ENCODE measurements at places on chromosomes 16 and 17.

- no peak for DNase-seq
Measured at GRCh38 chr16:85991425-85991824, 92.5 kb downstream of the IRF8 start.

DNA sequence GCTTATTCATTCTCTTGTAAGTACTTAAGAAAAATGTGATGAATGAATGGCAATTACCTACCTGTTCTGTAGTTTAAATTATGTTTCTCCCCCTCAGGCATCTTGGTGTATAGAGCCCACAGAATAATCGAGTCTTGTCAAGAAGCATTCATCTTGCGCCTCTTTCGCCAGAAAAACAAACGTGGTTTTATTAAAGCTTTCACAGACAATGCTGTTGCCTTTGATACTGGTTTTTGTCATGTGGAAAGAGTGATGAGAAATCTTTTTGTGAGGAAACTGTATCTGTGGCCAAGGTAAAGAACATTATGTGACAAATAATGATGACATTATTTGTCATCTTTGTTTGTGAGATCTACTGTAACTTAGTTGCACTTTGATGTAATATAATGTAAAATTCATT is 6.5 kb downstream of the ERCC4 start:
- no peak for DNase-seq

DNA sequence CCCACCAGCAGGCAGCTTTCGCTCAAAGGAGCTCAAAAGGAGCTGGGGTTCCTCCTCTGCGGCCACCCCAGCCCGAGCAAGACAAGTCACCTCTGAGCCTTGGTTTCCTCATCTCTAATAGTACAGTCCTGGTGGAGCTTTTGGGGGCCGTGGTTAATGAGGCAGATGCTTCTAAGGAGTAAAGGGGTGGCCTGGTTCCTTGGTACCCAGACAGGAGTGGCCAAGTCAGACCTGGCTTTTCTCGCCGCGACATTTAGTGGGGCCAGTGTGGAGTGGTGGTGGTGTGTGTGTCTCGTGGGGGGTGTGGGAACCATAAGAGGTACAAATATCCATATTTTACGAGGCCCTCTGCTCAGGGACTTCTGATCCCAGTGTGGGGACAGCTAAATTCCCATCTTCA is 6.7 kb downstream of the FOXF1 start:
- peak; percentile 69 for DNase-seq

GRCh38 chr17:76276069-76276431 is 10.9 kb downstream of the UBALD2 start:
- DNase-seq: no peak

DNA sequence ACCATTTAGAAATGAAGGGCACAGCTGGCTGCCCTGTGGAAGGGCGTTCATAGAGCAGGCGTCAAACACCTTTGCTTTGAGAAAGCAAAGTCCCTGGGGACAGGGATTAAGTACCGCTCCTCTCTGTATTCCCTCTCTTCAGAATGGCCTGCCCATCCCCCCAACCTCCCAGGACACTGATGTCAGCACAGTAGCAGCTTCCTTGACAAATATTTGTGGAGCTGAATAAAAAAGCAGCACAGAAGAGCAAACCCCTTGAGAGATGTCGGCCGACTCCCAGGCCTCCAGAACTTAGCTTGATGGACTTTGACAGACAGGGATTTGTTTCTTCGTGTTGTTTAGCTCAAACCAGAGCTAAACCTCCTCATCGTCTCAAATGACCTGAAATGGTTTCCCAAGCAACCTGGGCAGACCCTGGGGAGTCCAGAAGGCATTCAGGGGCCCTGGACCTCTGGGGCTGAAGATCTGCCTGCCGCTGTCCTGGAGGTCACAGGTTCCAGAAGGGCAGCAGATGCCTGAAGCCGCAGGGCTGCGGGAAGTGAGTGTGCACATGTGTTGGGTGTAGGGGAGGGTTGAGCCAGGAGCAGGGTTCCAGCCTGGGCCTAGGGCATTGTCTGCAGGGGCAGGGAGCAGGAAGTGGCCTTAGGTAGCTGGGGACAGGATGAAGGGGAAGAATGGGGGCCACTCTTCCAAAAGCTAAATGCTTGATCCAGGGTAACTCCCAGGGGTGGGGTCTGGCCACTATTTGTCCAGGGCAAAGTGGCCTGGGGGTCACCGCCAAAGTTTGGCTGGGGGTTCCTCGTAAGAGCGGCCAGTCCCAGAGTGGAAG is 42.3 kb upstream of the NKD1 start:
- DNase-seq: no peak

GRCh38 chr17:38798614-38799500 is 499 bp downstream of the PIP4K2B start:
- peak; percentile 41 for DNase-seq

GRCh38 chr16:1075546-1075945 is 3.0 kb downstream of the SSTR5 start:
- DNase-seq: no peak

DNA sequence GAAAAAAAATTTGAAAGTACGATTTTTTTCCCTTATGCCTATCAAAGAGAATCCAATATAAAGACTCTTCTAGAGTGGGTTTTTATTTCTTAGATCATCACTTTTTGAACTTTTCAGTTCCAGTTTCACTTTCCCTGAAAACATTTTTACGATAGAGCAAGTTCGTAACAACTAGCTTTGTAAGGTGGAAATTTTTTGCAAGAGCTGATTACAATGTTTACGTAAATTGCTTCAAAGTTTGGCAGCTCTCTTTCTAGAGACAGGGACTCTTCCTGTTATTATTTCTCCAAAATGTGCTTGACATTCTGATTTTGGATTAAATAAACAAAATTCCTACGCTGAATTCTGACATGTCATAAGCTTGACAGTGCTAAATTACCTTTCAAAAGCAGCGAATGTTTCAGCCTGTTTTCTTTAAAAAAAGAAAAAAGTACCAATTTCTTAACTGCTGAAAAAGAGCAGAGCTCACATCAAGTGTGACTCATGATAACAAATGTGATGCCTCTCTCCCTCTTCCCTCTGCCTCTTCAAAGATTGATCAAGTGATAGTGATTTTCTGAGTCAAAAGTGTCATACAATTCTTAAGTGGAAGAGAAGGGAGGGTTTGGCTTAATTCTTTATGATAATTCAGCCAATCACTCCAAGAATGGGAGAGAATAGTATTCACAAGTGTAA is 175.2 kb downstream of the KCNJ2 start:
- DNase-seq: no peak

DNA sequence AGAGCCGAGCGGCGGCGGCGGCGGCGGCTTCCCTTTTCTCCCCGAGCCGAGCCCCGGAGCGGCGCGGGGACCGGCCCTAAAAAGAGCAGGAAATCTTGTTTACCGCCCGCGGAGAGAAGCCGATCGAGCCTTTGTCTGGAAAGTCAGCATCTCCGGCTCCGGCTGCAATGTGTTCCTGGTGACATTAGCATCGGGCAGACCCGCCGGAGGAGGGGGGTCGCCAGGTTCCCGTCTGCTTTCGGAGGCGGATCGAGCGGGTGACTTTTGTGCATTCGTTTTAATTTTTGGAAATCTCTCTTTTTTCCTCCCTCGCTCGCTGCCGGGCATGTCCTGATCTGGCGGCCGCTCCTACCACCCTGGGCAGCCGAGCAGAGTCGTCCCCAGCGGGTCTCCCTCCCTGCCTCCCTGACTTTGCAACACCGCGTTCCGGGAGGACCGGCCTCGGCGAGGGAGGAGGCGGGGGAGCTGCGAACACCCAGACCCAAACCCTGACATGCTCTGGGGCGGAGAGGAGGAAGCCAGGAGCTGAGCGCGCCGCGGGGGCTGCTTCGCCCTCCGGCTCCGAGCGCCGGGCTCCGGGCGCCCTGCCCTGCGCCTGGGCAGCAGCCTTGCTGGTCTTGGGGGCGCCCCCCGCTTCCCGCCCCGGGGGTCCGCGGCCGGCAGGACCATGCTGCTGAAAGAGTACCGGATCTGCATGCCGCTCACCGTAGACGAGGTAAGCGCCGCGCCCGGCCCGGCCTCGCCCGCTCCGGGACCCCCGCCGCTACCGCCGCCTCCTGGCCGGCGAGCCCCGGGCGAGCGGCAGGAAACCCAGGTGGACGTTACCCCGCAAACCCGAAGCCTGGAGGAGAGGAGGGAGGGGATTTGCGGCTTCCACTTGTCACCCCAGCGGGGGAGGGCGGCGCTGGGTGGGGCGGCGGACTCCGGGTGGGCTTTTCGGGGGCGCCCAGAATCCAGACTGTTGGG is 690 bp downstream of the PITPNC1 start:
- peak; percentile 33 for DNase-seq

- DNase-seq: peak; percentile 43
Measured at GRCh38 chr17:82949361-82949760, 109.5 kb upstream of the ZNF750 start.

GRCh38 chr16:75246504-75247205 is 4.8 kb downstream of the BCAR1 start:
- no peak for DNase-seq

DNA sequence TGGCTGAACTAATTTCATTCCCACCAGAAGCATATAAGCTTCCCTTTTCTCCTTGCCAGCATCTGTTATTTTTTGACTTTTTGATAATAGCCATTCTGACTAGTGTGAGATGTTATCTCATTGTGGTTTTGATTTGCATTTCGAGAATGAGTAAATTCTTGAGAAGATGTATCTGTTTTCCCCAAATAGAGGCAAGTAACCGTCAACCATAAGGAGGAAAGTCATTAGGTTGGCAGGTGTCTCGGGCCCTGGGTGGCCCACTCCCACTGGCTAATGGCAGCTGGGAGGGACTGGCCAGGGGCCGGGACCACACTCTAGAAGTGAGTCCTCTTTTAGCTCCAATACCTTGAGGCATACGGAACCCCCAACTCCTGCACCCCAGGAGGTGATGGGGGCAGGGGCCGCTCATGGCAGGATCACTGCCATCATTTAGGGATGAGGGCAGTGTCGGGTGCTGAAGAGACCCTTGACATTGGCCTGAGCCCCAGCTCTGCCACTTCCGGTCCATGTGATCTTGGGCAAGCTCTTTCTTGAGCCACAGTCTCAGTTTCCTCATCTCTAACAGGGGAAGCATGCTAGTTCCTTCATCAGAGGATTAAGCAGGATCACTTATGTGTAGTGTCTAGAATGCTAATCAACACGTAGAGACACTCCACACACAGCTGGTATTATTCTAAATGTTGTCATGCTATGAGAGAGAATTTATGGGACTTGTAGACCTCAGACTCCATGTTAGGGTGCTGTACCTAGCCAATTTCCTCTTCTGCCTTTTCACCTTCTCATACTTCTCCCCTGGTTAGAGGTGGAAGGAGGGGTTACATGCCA is 44.3 kb downstream of the RGS9 start:
- DNase-seq: no peak

- no peak for DNase-seq
Measured at GRCh38 chr16:82784573-82784968, 157.8 kb downstream of the CDH13 start.

- no peak for DNase-seq
Measured at GRCh38 chr17:50848711-50849110, 13.3 kb downstream of the WFIKKN2 start.

- no peak for DNase-seq
Measured at GRCh38 chr16:57634171-57634570, 5.7 kb downstream of the ADGRG1 start.

GRCh38 chr17:76267051-76267576 is 2.0 kb downstream of the UBALD2 start:
- no peak for DNase-seq

DNA sequence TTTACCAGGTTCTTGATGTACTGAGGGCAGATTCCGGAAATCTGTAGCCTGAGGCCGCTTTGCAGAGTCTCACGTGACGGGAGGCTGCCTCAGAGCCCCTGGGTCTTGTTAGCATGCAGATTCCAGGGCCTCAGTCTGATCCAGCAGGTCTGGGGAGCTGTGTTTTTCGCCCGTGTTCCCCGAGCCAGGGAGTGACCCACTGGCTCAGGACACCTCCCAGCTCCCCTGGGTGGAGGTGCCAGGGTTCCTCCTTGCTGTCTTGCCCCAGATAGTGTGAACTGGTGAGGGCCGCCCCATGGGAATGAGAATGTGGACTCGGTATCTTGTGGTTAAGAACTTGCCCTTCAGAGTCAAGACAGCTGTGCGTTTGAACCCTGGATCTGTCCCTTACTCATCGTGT is 98.6 kb downstream of the OR1D5 start:
- no peak for DNase-seq

GRCh38 chr16:84511180-84511800 is 6.8 kb upstream of the MEAK7 start:
- DNase-seq: peak; percentile 89

- no peak for DNase-seq
Measured at GRCh38 chr16:13148294-13148693, 246.9 kb downstream of the SHISA9 start.

DNA sequence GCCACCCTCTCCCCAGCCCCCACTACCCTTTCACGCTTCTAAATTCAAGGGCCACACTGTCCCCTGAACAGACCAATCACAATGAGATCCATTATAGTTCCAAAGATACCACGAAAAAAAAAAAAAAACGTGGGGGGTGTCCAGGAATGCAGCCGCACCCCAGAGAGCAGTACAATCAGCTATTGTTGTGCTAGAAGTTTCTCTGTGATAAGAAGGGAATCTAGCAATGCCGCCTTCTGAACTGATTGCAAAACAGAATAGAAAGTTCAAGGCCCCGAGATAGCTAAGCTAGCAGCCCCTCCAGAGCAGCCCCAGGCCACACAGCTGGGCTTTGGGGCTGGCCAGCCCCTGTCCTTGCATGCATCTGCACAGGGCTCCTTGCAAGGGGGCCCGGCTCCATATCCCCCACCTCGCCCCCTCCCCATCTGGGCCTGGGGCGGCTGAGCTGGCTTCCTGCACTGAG is 86.9 kb upstream of the CBX4 start:
- no peak for DNase-seq

DNA sequence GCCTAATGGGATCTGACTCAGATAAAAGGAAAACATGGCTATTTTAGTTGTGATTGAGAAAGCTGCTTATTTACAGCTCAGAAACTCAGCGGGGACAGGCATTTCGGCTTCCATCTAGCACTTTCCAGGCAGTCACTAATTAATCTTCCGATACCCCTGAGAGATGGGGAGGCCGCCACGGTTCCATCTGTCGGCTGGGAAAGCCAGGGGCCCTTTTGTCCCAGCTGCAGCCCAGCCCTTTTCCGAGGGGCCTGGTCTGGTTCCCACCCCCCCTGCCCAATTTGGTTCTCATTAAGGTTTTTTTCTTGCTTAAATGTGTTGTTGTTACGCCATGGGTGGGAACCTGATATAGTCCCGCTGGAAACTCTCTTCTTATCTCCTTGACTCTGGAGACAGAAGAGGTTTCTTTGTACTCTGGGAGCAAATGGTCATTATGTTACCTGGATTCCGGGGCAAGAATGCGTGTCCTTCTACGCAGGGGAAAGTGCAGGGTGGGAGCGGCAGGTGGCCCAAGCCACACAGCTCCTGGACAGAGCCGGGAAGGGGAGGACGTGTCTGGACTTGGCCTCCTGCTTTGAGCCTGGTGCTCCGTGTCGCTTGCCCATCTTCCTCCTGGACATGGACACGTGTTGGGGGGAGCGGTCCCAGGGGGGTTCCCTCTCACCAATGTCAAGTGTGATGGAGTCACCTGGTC is 50.9 kb upstream of the GSE1 start:
- no peak for DNase-seq

DNA sequence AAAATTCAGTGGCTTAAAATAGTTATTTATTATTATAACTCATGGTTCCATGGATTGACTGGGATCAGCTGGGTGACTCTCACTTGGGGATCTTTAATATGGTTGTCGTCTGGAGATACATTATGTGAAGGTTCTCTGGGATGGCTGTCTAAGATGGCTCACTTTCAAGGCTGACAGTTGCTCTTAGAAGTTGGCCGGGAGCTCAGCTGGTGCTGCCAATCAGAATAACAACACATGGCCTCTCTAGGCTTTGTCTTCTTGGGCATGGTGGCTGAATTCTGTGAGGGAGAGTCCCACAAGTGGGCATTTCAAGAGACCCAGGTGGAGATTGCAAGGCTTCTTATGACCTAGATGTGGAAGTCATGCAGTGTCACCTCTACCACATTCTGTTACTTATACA is 269.7 kb downstream of the CA10 start:
- DNase-seq: no peak

Data from posterior cingulate gyrus (tissue), 11 donors.